Activated T-cell treated with anti-CD3 and anti-CD28 coated beads, Interleukin-2, amount 50 U/mL, for 72 hours (primary cell): ENCODE measurements at places on chromosomes 4 and X. TPM values are rescaled to one million over a fixed set of nuclear protein-coding genes. Genes with fewer than 3 reads are reported as not detected.

DNA sequence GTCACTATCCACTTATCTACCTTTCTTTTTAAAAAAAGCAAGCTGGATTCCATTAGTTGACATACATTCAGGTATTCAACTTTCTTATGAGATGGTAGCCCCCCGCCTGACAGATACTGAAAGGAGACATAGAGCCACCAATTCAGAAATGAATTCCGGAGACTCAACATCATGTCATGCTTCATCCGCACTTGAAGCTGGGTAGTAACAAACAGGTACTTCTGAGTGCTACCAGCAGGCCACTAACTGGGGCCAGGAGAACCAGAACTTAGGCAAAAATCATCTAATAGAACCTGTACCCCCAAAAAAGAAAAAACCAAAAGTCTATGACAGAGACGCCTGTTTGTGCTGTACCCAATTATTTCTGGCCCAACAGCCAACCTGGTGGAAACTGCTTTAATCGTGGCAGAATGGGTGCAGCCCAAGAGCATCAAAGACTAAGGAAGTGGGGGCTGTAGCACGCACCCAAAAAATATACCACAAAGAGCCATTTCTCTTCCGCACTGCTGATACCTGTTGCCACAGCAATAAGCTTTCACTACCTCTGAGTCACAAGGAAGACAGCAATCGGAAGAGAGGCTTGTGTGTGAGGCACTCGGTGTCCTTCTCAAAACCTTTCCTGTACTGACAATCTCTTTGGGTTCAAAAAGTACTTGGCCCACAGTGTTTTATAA, 84.8 kb downstream of the AFAP1 start:
- DNase-seq: peak; percentile 63

DNA sequence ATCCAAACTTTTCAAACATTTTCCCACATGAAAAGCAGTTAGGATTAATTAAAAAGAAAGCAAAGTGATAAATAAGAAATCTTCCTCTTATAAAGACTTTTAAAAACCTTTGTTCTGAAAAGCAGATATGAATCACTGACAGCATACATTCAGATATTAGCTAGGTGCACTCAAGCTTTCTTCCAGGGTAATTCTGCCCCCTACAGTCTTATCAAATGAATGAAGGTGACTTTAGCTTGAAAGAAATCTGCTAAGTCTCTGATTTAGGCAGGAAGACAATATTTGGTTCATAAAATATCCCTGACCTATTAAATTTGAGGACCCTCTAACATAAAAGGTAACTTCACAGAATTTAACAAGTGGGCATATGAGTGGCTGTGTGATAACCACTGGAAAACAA, 209.1 kb upstream of the FAM47A start:
- no peak for DNase-seq

- no peak for DNase-seq
These were observed 542.8 kb downstream of the GRXCR1 start for GRCh38 chr4:43435291-43435690.

GRCh38 chrX:140762061-140762460, 52.5 kb downstream of the LINC00632 start:
- DNase-seq: peak; percentile 18

DNA sequence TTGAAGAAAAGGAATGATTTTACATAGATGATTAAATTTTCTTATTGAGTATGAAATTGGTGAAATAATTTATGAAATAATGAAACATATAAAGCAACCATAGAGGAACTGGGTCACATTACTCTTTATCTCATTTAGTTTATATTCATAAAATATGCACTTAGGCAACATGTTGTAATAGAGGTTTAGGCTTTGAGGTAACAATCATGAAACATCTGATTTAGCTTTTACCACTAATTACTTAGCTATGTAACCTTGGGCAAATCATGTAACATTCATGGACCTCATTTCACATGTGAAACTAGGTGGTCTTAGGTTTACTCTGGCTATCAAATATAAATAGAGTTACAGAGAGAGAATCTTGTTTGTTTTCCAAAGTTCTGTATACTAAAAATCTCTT, 54.5 kb upstream of the SMARCA5 start:
- no peak for DNase-seq

DNA sequence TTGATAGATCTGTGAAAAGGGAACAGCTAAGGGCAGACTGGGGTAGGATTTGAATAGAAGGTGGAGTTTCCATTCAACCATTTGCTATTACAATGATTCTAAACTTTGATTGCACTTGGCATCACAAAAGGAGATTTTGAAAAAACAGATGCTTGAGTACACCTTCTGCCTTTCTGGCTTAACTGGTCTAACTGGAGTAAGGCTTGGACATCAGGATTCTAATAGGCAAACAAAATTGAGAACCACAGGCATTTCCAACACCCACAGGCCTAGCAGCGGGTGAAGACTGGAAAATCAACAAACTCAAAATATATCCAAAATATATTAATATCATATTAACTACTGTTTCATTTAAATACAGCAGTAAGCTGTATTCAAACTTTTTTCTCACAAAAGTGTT, 1.9 kb upstream of the VEGFC start:
- no peak for DNase-seq

GRCh38 chr4:103915224-103915869, 195.6 kb upstream of the TACR3 start:
- DNase-seq: no peak

The HMGN5 gene
- 3.0 TPM for total RNA-seq

GRCh38 chr4:78220283-78220682, 163.2 kb downstream of the FRAS1 start:
- no peak for DNase-seq

- peak; percentile 12 for DNase-seq
These were observed 680.4 kb downstream of the DMD start for GRCh38 chrX:32530802-32531403.

DNA sequence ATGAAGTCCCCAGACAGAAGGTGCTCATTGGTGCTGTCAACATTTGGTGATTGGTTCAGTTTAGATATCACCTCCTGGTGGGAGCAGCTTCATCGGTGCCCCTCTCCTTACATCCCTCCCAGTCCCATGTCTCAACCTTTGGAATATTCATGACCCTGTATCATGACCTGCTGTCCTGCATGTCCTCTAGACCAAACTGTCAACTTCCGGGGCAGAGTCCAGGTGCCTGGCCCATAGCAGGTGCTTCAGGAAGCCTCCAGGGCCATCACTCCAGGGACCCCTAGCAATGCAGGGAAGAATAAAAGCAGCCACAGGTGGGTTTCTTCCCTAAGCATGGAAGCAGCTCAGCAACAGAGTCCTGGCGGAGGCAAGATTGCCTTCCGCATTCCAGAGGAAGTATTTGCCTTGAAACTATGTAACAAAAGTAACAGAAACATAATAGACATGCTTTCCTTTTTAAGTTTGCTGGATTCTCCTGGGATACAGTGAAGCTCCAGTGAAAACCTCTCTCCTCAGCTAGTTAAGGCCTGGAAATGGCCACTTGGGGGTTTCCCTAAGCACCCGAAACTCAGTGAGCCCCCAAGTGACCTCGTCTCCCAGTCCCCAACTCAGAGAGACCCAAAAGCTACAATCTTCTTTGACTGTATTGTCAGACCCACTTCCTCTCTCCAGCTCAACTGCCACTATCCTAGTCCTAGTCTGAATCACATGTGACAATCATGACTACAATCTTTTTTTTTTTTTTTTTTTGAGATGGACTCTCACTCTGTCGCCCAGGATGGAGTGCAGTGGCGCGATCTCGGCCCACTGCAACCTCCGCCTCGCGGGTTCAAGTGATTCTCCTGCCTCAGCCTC, 1.3 kb upstream of the ATP6AP1 start:
- DNase-seq: no peak

- peak; percentile 56 for DNase-seq
These were observed 45.5 kb upstream of the CLNK start for GRCh38 chr4:10730019-10730418.

The CCDC149 gene
- total RNA-seq: 0.19 TPM

The CNKSR2 gene
- 4.4 TPM for total RNA-seq

The YIPF7 gene
- not detected for total RNA-seq

DNA sequence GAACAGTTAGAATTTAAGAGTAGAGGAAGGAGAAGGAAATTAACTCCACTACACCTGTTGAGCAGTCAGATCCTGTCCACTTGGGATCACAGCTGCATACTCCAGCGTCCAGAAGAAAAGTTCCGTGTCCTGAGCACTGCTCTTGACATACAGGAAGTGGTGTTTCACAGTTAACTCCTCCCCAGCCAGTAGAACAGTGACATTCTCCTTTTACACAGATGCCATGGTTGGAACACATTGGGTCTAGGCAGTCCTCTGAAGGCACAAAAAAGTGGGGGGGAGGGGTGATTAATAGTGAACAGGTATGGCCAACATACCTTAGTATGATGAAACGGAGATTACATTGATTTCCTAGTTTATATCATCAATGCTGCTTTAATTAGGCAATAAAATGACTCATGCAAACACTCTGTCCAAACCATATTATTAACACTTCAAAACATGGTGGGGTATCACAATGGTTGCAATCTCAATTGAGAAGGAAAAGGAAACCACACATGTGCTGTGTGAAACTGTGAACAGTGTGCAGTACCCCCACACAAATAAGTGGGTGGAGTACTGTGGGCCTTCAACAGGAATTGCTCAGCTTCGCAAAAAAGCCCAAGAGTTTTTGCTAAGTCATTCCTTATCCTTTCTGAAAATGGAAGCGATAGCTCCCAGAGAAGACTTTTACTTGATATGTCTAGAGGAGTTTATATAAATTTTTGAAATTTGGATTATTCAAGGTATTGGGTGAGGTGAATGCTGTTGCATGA, 295.6 kb downstream of the SH2D1A start:
- DNase-seq: no peak

The CD99 gene
- total RNA-seq: 222 TPM

DNA sequence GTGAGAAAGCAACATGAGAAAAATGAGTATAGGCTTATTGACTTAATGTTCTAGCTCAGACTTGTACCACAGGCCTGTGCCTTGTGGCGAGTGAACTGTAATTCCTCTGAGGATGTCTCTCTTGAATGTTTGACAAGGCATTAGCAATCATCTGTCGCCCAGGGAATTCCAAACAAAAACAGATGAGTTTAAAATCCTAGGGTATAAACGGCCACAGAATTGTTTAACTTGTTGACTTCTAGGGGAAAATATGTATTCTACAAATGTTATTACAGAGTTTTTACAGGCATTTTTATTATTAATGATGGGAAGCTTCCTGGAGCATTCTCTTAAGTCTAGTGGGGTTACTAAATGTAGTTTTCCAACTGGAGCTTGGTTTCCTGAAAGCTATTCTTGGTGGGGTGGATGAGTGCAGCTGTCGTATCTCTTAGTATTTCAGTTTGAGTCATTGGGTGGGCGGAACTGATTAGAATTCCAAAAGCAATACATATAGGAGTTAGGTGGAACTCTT, 40.6 kb downstream of the ARHGAP10 start:
- DNase-seq: no peak
